DMS153 (cell line): ENCODE measurements at places on chromosomes 12 and 14.

- DNase-seq: peak; percentile 26
Observed at GRCh38 chr12:128259556-128260070, 7.4 kb upstream of the TMEM132C start.

DNA sequence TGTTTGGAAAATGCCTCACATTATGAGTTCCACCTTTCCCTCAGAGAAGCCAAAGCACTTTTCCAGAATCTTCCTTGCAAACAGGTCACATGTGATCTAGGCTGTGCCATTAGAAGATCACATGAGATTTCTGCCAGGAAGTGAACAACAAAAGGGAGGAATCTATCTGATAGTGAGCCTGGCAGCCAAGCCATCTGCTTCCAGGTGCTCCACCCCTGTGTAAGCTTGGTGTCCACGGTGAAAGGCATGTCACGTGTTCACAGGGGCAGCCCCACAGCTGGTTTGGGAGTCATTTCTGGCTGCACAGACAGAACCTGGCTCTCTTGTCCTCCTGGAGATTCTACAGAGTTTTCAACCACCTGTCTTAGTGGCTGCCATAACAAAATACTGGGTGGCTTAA lies 3.5 kb upstream of the KSR2 start:
- DNase-seq: peak; percentile 27

DNA sequence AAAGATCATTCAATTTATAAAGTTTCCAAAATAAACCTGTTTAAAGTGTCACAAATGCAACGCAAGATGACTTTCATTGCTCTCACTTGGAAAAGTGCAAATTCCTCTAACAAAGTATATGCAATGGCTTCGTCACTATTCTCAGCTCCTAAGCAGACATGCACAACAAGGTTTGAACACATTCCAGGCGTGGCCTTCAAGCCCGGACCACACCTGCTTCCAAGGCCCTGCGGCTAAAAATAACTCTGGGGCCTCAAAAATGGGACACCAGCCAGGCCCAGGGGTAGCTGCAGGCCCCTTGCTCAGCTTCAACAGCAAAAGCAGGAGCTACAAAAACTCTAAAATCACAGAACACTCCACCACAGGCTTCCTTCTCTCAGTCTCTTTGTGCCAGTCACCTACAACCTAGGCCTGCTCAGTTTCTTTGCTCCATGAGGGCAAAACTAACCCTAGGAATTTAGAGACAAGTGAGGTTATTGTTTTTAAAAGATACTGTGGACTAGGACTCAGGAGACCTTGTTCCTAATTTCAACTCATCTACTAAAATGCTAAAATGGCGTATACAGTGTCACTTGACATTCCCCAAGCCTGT lies 29.3 kb downstream of the DUSP16 start:
- DNase-seq: peak; percentile 6

DNA sequence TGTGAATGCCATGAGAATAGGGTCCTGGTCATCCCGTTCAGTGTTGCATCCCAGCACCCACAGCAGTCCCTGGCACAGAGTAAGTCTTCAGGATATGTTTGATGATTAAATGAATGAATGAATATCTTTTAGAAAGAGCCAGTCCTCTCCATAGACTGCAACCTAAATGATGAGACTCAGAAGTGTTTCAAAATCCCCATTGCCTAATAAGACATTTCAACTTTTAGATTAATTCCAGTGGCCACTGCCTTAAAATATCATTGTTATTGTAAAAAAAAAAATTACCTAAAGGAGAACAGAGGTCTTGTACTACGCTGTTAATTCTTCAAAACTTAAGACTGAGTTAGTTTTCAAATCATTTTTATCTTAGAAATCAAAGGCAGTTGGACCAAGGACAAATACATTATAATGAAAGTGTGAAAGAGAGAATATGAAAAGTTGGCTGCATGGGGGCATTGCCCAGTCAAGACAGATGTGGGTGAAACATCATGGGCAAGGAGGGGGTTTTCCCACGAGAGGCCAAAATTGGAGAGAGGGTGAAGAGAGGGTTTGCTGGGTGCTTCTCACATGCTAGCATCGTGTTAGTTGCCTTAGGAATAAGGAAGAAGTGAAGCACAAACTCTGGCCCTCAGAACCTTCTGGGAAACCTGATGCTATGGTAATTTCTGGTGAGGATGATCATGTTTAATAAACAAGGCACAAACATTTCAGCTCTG lies 26.3 kb upstream of the CPM start:
- DNase-seq: no peak

DNA sequence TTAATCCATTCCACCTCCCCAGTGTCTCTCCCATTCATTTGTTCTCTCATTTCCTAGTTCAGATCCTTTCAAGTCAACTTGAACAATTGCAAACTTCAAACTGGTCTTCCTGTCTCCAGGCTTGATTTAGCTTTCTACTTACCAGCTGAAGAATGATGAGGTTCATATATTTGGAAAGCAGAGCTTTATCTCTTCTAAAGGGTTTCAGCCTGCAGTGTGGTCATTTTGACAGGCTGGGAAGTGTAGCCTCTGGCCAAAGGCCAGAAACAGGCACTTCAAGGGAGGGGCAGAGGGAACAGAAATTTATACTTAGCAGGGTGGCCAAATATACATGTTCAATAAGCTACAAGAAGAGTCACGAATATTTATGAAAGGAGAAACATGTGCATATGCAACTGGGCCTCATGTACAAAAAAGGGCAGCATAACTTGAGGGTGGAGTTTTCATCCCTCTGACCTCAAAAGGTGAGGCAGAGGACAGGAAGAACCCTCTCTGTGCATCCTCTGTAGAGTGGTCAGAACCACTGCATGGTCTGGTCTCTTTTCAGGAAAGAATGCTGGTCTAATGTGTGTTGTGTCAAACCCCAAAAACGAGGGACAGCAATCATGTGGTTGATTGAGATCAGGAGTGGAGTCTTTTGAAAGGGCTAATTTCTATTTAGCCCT lies 34.0 kb upstream of the HECTD1 start:
- no peak for DNase-seq

DNA sequence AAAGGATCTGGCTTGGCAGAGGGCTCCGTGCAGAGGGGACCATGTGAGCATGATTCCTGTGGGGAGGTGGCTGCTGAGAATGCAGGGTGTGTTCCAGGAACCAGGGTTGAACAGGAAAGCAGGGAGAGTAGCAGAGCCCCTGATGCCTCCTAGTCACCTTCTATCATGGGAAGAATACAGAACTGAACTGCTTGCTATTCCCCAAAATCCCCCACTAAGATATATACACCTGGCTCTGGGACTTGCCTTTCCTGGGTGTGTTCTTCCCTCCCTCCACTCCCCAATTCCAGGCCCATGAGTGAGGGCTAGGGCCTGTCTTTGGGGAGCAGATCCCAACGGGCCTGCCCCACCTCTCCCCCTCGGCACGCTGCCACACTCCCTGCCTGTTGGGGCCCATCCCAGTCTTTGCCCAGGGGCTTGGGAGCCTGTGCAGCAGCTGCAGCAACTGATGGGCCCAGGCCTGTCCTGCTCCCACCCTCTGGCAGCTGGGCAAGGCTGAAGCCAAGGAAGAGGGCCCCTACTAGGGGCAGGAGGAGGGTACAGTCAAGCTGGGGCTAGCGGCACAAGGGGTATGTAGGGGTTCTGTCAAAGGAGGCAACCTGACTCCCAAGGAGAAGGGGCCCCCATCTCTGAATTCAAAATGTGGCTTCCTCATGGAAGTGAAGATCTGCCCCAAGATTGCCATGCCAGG lies 3.2 kb downstream of the AJUBA start:
- DNase-seq: no peak

- no peak for DNase-seq
Observed at GRCh38 chr14:21083565-21084325, 13.6 kb downstream of the ARHGEF40 start.

GRCh38 chr14:106286697-106287290 lies 760.4 kb downstream of the TMEM121 start:
- no peak for DNase-seq

GRCh38 chr12:90631591-90632212 lies 323.3 kb downstream of the CCER1 start:
- DNase-seq: no peak

- DNase-seq: no peak
Observed at GRCh38 chr12:125038976-125039625, 26.1 kb upstream of the AACS start.

DNA sequence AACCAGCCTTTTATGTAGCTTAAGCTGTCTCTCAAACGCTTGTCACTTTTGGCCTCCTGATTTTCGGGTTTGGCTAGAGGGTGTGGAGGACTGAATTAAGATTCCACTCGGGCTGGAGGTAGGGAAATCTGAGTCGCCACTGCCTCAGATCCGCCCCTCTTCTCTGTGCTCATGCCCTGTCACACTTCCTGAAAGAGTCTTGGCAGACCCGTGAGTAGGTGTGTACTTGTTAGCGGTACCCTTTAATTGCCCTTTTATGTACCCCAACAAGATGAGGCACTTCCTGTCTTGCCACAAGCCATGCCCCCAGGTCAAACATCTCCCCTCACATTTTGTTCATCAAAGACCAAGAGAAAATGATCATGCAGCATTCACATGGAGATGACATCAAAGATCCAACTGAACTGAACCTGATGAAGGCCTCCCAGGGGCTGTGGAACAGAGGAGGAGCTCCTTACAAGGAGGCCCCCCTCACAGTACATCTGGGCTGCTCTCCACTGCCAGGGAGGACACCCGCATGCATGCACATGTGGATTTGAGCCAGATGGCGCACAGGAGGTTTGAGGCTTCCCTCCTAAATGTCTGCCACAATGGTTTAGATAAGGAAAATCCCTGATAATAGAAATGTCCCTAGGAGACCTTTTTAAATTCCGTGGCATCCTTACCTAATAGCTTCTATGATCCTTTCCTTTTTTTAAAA lies 86.5 kb upstream of the CDKN3 start:
- no peak for DNase-seq

- DNase-seq: no peak
Observed at GRCh38 chr12:6635375-6635855, 344 bp downstream of the LPAR5 start.

- DNase-seq: no peak
Observed at GRCh38 chr14:56056031-56056430, 62.2 kb upstream of the PELI2 start.

DNA sequence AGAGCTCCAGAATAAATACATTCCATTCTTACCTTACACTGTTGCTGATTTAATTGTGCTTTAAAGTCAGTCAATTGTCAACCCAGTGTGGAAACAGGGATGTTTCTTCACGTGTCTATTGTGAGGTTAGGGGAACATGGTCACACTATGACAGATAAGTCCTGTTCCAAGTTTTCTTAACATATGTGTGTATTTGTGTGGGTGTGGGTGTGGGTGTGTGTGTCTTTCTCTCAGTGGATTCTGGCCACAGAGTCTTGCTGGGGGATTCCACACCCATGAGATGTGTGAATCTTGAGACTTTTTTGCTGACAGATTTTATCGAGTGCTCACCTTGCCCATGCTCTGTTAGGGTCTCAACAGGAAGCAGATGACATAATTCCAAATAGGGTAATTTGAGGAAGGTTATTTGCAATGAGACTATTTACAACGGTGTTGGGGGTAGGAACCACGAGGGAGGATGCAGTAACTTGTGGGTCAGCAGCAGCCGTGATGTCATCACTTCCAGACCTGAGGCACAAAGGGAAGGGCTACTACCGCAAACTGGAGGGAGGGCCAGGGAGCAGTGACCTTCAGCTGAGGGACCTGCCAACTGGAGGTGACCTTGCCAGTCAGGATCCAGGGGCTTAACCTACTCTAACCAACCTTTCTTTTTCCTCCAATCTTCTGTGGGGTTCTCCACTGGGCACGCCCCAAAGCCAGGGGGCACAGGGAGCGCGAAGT lies 1.9 kb upstream of the VRK1 start:
- DNase-seq: no peak

DNA sequence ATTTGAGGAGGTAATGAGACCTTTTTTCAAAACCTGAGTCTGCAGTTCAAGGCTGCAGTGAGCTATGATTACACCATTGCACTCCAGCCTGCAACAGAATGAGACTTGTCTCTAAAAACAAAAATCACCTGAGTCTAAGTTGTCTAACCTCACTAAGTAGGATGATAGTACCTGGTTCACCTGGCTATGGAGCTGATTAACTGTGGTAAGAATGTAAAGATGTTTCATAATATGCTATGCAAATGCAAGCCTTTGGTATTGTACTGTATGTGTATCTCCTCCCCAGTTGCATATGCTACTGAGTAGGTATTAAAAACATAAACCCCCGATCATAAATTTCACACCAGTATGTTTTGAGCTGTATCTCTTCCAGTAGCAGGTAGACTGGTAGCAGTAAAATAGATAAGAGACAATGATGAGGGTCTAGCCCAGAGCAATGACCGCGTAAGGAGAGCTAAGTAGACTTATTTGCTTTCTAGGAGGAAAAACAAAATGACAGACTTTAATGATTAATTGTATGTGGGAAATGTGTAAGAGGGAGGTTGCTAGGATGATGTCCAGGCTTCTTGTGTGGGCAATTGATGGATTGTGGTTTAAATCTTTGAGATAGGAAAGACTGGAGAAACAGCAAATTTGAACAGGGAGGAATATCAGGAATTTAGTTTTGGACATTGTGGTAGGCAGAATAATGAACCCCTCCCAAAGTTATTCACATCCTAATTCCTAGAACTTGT lies 41.6 kb upstream of the EGLN3 start:
- no peak for DNase-seq
